ENCODE measurements at places on chromosomes 6 and 20. TPM values are rescaled to one million over a fixed set of nuclear protein-coding genes. Genes with fewer than 3 reads are reported as not detected.

Gene DCBLD1
- 27.2 TPM for total RNA-seq

Gene GPX5
- not detected for total RNA-seq

Gene TPBG
- total RNA-seq, result 44.5 TPM

Gene NFATC2
- total RNA-seq, result under 0.01 TPM

Gene KCNQ5
- total RNA-seq, result 1.2 TPM

Gene PCNA
- total RNA-seq, result 181 TPM

Gene PAK5
- not detected for total RNA-seq

All from subcutaneous preadipocyte (primary cell).